ENCODE measurements at places on chromosomes 5 and 9.

- no peak for DNase-seq
These were observed 143.7 kb downstream of the C5orf15 start for GRCh38 chr5:133824661-133825254.

DNA sequence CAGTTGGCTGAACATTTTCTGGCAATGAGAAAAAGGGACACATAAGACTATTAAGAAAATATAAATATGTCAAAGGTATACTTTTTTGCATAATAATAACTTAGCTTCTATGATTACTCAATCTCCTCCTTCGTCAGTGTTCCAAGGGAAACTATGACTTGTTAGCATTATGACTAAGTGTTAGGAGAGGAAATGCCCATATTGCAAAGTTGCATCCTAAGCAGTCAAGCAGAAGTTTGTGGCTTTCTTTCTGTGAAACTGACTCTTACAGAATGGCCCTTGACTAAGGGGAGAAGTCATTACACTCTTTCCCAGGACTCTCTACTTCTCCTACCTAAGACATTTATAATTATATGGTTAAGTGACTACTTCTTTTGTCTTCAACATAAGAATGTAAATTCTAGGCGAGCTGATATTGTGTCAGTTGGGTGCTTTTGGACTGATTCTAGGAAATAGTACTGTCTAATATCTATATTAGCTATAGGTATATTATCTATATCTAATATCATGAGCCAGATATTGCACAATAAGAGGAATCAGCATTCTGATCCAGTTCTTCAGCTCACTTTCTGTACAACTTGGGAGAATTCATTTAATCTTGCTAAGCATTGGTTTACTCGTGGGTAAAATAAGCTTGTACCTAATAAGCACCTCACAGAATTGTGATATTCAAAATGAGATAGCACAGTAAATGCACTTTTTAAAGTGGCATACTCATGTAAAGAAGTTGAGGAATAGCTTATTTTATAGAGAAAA lies 16.4 kb upstream of the SPINK6 start:
- DNase-seq, result no peak

DNA sequence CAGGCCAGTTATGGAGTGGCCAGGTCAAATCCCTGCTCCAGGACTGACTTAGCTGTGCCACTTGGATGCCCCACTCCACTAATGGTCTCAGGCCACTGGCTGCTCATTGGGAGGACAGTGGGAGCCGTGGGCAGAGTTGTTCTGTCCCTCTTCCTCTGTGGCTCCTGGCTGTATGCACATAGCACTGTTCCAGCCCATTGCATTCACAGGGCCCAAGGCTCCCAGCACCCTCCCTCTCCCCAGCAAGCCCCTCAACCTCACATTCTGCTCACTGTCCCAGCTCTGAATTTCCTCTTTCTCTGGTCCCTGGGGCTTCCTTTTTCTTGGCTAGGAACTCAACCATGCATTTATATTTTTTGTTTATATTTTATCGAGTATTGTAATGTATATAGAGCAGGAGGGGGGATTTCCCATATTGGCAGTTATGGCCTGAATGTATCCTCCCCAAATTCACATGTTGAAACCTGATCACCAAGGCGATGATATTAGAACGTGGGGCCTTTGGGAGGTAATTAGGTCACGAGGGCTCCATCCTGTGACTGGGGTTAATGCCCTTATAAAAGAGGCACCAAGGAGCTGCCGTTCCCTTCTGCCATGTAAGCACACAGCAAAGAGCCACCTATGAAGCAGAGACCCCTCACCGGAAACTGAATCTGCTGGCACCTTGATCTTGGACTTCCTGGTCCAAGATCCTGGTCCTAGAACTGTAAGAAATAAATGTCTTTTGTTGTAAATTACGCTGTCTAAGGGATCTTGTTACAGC lies 17.0 kb upstream of the MVB12B start:
- DNase-seq, result no peak

DNA sequence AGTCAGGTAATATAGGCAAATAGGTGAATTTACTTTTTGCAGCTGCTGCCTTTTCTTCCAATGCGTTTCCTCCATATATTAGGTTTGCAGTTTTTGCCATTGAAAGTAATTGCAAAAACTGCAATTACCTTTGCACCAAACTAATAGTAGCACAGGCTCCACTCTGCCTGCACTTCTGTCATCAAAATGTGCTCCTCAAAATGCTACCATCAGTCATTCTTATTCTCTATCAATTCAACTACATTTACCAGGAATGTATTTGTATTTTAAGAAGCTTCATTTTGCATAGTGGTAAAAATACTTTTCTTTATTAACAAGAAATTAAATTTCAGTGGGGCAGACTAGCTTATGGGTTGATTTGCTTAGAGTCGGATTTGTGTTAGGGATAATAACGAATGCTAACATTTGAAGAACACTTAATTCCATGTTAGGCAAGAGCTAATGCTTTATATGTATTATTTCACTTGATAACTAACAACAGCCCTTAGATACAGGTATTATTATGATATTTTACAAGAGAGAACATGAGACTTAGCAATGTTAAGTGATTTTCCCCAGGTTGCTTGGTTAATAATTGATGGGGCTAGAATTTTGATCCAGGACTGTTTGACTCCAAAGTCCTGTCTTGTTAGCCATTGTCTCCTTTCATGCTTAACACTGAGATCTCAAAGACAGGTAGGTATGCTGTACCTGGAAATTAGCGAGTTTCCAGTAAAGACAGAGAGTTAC lies 300.4 kb downstream of the MAN2A1 start:
- no peak for DNase-seq

DNA sequence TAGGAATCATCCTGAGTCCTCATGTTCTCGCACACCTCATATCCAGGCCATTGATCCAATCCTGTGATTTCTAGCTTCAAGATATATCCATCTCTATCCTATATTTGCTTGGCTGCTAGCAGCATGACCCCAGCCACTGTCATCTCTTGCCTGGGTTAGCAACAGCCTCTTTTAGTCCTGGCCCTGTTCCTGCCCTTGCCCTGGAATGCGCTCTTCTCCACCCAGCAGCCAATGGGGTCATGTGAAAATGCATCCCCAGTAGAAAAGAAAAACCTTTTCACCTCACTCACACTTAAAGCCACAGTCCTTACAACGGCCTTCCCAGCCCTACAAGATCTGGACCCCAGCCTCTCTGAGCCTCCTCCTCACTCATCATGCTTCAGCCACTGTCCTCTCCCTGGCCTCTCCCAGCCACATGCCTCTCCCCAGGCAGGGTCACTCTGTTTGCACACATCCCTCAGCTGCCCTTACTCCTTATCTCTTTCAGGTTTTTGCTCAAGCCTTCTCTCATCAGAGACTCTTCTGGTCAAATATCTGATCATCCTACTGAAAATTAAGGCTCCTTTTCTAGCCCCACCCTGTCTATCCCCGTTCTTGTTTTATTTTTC lies 34.3 kb upstream of the NR3C1 start:
- no peak for DNase-seq

DNA sequence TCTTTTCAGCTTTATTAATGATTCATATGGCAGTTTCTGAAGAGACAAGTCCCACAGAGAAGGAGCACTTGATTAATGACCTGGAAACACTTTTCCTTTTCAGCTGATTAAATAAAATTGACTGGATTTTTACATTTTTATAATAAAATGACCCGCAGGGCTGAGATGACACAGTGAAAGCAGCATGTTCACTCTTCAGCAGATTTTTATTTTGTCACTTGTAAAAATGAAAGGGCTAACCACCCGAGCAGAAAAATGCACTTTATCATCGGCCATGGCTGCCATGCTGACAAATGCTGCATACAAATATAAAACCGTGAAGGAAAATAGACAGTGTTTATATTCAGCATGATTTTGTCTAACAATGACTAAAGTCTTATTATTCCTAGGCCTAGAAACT lies 321.6 kb upstream of the ITGA1 start:
- DNase-seq, result no peak

- DNase-seq, result no peak
These were observed 245.4 kb downstream of the MLLT3 start for GRCh38 chr9:20376731-20377375.

DNA sequence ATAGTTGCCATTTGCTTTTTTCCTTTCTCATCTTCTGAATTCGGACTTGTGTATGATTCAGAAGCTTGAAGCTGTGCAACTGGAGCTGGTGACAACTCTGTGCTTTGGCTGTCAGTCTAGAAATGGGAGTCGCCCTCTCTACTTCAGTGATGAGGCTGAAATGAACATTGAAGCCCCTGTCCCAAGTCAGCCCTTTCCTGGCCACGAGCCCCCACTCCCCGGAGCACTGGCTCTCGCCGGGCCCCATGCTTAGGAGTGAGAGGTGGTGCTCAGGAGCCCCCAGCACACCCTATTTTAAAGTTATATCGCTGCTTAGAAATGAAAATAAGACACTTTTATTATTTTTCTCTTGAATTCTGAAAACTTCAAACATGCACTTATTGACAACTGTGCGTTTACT lies 66.0 kb downstream of the PSMB7 start:
- DNase-seq, result no peak

DNA sequence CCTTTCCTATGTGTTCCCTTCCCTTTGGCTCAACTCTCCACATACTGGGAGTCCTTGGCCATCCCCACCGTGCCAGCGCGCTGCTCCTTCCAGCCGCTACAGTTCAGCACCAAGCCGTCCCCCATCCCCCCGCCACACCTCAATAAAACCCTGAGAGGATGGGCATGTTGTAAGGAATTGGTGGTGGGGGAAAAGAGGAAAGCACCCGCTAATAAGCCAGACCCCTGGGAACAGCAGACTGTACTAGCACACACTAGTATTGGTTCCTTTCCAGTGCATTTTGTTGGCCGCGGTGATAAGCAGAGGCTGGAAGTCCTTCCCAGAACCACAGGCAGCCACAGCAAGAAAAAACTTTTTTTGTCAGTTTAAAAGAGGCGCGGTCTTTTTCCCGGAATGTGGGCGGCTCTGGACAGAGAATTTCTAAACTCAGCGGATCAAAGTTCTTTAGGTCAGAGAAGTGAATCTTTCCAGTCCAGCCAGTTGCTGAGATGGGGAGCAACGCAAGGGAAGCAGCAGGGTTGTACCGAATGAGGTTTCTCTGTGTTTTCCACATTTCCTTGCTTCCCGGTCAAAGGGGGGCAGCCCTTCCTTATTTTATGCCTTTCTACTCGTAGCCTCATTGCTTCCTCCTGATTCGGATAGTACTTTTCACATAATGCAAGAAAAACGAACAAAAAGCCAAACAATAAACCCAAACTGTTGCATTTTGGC lies 2.1 kb downstream of the CHSY3 start:
- no peak for DNase-seq

DNA sequence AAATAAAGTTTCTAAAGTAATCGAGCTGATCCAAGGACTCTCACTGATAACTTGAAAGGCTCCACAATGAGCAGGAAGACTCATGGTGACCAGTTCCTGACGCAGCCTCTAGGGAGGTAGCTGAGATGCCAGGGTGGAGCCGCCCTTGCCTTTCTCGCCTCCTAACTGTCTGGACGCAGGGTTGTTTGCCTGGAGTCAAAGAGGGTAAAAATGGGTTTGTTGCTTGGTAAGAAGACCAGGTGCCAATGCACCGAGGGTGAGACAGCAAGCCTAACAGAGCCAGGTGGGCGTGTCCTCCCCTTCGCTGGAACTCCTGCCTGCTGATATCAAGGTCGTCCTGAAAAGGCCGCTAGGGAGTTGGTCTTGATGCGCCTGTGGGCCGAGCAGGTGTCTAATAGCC lies 48.6 kb upstream of the FCN1 start:
- DNase-seq, result no peak

DNA sequence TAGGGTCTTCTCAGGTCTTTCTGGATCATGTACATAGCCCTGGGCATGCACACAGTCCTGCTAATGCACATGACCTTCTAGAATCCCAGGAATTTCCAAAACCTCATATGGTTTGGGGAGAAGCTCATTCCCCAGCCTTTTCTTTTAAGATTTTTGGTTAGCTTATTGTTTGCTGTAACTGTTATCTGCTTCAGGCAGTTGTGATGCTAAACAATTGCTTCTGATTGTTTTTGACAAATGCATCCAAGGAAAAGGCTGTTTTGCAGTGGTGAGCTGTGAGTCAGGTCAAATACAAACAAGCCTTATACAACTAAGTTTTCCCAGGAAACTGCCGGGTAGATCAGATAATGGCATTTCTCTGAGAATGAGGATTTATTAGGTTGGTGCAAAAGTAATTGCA lies 32.7 kb downstream of the SMC5 start:
- DNase-seq, result no peak

GRCh38 chr5:177086654-177087397 lies at the start of gene FGFR4:
Gene FGFR4, plus strand, starts transcription at chr5:177086915. Its CDS starts 2,688 bp downstream, at chr5:177089603.
- peak; percentile 77 for DNase-seq

- DNase-seq, result no peak
These were observed 40.7 kb downstream of the VCAN start for GRCh38 chr5:83512061-83512745.

- DNase-seq, result no peak
These were observed 1141.0 kb downstream of the CDH12 start for GRCh38 chr5:21711866-21712758.

DNA sequence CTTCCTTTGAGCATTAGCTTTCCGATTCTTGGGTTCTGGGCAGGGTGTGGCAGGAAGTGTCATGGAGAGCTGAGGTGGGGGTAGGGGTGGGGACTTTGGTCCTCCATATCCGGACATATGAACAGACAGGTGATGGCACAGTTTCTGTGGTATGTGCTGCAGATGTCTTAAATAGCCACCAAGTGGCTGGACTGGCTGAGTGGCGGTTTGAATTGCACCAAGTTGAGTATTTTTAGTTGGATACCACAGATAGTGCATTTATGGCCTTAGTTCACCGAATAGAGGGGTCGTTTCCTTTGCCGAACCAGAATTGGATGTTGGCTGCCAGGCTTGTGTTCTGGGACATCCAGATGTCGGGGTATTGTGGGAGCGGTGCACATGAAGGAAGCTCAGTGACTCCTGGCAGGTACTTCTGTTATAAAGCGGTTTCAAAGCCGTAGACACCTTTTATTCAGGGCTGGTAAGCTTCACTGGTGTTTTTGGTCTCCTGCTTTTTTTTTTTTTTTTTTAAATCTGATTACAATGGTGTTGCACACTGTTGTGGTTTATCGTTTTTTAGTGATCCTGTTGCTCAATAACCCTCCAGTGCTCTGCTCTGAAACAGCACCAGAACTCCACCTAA lies 15.1 kb upstream of the TNFAIP8 start:
- DNase-seq, result peak; percentile 68

- no peak for DNase-seq
These were observed 233.3 kb downstream of the PCSK1 start for GRCh38 chr5:96199713-96200183.

DNA sequence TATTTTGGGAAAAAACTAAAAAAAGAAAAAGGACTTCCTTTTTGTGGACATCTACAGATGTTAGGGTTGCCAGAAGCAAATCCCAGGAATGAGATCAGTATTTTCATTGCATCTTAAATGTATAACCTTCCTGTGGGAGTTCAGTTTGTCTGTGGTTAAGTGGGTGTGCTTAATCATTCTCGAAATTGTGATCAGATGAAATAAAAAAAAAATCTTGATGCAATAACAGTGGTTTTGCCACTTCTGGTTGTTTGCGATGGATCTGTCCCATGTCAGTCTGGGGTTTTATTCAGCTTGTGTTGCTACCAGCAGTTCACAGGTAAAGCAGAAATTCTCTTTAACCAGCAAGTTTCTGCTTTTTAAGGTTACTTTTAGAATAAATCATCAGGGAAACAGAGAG lies 179.0 kb downstream of the MAN2A1 start:
- DNase-seq, result no peak

GRCh38 chr9:129669141-129669718 lies 3.8 kb downstream of the PRRX2 start:
- DNase-seq, result no peak

Measured in CD4-positive, alpha-beta T cell treated with Interleukin-6 for 4 hours (primary cell).